ENCODE measurements at places on chromosomes 6 and 20.

DNA sequence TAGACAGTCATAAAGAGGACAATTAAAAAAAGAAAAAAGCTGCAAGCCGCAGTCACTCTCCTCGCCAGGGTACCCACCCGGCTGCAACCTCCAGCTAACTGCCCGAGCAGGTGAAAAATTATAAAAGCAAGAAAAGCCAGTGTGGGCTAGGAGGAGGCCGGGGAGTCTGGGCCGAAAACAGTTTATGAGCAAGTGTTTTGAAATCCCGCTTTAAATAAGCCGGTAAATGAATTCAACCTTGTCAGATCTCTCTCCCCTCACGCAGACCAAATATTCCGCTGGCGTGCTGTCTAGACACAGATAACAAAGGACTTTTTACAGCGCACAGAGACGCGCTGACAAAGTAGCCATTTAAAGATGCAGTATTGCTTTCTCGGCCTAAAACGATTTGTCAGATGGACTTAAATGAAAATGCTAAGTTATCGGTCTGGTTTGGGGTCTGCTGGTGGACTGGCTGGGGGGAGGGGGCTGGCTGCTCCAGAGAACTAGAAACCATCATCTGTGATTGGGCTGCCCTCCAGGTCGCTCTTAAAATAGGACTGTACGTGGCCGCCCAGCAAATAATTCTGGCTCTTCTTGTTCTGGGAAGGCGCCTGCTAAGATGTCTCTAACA, 24.6 kb downstream of the PMEPA1 start:
- no peak for DNase-seq

DNA sequence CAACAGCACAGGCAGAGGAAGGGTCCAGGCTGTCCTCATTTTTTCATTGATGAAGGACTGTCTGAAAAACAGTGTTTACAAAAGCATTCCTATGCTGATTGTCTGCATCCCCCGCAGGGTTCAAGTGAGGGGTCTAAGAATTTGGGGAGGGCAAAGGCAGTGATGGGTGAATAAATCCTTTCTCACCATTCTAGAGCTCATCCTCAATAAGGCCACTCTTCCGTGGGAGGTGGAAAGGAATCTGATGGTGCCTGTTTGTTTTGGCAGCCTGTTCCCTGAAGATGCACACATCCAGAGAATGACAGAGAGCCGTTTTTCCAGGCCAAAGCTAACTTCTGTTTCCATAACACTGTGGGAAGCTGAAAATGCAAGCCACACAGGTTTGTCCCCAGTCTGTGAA, 164.5 kb downstream of the MOXD1 start:
- DNase-seq, result no peak

DNA sequence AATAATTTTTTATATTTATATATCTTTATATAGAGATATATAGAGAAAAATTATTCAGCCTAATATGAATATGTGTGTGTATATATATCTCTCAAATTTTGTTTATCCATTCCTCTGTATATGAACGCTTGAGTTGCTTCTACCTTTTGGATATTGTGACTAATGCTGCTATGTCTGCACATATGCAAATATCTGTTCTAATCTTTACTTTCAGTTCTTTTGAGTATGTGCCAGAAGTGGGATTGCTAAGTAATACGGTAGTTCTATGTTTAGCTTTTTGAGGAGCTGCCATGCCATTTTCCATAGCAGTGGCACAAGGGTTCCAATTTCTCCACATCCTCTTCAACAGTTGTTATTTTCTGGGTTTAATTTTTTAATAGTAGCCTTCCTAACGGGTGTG, 72.8 kb upstream of the CEP85L start:
- DNase-seq, result no peak

DNA sequence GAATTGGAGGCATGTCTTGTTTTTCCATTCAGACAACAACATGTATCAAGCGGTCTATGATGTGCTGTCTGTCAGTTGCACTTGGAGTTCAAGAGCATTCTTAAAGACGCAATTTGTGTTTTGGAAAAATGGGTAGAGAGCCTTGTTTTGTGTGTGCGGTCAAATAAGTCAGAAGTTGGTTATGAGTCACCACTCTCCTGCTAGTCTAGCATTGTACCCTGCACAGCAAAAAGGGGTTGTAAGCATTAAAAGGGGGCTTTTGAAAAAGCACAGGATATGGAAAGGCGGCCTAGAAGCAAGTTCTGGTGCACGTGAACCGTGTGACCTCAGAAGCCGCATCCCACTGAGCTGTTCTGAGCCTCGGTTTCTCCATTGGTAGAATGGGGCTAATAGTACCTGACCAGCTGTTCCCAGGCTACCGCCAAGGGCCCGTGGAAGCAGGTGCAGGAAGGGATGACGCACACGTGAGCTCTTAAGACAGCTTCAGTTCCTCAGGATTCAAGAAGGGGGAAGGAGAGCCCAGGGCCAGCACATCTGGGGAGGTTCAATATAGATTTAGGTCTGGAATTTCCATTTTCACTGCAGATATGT, 61.6 kb upstream of the SNX9 start:
- peak; percentile 39 for DNase-seq

- no peak for DNase-seq
These were observed 5.0 kb downstream of the FAM217B start for GRCh38 chr20:59945175-59945574.

DNA sequence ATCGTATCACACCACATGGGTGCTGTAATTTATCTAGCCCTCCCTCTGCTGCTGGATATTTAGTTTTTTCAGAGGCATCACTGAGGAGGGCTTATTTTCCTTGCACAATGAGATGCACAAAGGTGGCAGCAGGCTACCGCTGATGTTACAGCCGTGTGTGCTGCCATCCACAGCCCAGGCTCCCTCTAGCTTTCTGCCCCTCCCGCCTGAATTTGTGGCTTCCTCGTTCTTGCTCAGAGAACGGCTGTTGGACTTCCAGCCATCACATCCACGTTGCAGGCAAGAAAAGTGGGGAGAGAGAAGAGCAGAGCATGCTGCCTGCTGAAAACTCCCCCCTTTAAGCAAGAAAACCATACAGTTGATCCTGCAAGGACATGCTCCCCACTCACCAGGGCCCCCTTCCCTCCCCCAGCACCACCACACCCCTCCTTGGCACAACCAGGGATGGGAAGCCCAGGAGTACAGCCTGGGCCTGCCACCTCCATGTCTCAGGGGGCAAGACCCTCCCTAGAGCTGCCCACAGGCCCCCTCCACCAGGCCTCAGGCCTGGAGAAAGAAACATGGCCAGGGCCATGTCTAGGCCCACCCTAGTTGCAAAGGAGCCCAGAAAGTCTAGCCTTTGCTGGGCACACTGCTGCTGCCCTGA, 102.6 kb downstream of the MRPL14 start:
- DNase-seq, result no peak

GRCh38 chr6:53347921-53348370, 804 bp downstream of the ELOVL5 start:
- peak; percentile 54 for DNase-seq

- no peak for DNase-seq
These were observed 31.1 kb downstream of the UTRN start for GRCh38 chr6:144315981-144316861.

- no peak for DNase-seq
These were observed 181.0 kb downstream of the TFAP2C start for GRCh38 chr20:56810141-56810540.

- DNase-seq, result no peak
These were observed 8.5 kb upstream of the GDF5 start for GRCh38 chr20:35446356-35447078.

GRCh38 chr6:108437821-108438220, 122.9 kb upstream of the FOXO3 start:
- no peak for DNase-seq

- no peak for DNase-seq
These were observed 128.8 kb upstream of the CD93 start for GRCh38 chr20:23214903-23215302.

DNA sequence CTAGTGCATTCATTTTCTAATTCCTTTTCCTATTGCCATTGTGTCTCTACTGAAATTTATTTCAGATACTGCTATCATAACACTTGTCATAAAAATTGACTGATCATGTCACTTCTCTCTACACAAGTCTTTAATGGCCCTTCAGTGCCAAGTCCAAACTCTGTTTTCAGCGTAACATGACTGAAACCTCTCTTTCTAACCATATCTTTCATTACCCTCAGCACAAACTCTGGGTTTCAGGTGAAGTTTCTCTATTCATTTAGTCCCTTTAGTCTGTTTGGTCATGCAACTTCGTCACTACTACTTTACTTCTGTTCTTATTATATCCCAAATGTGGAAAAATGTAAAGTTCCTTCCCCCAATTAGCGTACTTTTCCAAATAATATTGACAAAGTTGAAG, 234.9 kb downstream of the OGFRL1 start:
- DNase-seq, result no peak

DNA sequence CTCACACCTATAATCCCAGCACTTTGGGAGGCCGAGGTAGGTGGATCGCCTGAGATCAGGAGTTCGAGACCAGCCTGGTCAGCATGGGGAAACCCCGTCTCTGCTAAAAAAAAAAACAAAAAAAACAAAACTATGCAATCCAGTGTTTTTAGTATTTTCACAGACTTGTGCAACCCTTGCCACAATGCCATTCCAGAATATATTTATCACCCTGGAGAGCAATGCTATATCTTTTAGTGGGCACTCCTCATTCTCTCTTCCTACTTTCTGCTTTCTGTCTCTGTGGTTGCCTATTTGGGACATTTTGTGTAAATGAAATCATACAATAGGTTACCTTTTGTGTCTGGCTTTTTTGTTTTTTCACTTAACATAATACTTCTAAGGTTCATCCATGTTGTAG, 39.1 kb upstream of the MROH8 start:
- DNase-seq, result no peak

DNA sequence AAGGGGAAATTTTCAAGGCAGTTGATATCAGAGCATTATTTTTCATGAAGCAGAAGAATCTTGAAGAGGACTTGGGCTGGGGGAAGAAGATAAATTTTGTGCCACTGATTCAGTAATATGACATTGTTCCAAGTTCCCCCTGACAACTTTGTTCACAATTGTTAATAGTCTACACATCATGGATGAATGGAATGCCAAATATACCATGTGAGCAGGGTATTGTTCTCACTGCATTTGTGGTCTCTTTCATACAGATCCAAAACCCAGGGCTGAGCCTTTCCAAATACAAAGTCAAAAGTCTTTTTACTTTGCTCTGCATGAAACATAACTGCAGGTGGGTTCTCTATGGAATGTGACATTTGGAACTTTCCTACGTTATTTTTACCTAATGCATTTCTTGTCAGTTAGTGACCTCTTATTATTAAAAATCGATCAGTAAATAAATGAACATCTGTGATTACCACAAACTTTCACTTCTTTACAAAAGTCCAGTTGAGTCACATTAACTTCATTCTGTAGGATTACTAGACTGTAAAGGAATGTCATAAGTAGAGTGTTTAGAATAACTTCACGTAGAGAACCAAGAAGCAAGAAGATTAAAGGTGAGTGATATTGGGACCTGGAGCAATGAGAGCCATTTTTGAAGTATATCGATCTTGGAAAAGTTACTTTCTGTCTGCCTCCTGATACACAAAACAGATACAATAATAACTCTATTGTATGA, 100.9 kb downstream of the RCAN2 start:
- no peak for DNase-seq

DNA sequence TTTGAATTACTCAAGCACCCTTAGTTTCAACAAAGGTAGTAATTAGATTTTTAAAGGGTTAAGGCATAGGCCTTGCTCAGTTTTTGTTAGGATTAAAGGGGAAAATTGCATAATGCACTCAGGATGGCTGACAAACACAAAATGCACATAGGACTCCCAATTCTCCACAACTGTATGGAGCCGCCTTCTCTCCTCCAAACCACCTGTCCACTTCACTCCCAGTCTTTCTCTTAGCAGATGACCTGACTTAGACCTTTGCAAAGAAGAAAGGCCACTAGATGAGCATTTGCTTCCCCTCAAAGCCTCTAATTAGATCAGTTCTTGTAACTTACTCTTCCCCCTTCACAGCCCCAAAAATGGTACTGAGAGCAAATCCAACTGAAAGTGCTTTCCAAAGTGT, 20.1 kb downstream of the NSFL1C start:
- DNase-seq, result no peak

GRCh38 chr20:35174458-35175216, 2.8 kb downstream of the PROCR start:
- DNase-seq, result no peak

- DNase-seq, result no peak
These were observed 177.1 kb downstream of the ZDHHC14 start for GRCh38 chr6:157558049-157558448.

- DNase-seq, result no peak
These were observed 272.0 kb downstream of the ADGB start for GRCh38 chr6:146870760-146871159.

GRCh38 chr20:24880356-24880755, 68.7 kb upstream of the CST7 start:
- no peak for DNase-seq

DNA sequence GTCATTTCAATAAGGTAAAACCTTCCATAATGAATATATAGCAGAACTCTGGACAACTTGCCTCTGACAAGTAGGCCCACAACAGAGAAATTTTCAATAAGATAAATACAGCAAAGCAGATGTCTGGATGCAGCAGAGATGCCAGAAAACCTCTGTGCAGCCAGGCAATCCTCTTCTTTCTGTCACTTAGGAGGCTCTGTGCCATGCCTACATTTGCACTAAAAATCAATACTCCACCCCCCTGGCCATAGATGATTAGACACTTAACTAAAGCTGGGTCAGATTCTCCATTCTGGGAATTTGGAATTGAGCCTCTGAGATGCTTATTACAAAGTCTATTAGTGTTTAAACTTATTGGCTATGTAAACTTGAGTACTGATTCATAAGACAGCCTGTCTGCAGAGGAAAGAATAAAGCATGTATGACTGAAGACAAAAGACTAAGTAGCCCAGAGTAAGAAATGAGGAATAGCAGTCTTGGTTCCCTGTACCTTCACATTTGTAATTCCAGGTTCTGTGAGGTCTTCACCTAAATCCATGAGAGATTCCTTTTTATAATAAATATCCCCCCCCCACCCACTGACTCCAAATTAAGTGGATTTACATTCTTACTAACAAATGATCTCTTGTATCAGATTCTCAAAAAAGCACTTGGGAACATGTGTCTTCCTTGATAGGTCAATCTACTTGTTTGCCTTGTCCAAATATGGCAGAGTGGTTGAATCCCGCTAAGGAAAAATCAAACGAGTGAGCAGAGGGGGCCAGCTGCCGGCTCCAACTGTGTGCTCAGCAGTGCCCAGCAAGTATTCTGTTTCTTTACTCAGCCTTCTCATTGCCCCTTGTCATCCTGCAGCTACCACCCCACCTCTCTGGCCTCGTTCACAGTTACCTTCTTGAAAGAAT, 20.4 kb downstream of the MAN1A1 start:
- no peak for DNase-seq

DNA sequence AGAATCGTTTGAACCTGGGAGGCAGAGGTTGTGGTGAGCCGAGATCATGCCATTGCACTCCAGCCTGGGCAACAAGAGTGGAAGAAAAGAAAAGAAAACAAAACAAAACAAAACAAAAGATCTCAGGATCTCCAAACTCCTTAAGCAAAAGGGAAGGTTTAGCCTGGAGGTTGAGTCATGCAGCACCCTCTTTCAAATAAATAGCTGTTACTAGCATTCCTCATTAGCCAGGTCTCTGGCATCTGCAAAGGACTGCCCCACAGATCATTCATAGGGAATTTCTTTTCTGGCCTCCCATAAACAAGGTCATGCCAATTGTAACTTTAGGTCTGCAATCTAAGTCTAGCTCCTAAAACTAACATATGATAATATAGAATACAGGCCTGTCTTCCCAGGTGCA, 37.2 kb downstream of the EDN1 start:
- no peak for DNase-seq
